M059J (cell line): ENCODE measurements at places on chromosomes 2 and 18. TPM values are rescaled to one million over a fixed set of nuclear protein-coding genes. Genes with fewer than 3 reads are reported as not detected.

Gene TXNDC9
- 79.4 and 83.6 TPM in 2 replicates for total RNA-seq

Gene LGALSL
- total RNA-seq: 0.34 and 5.0 TPM in 2 replicates

Gene CTLA4
- not detected in 2 replicates for total RNA-seq

Gene BOLA3
- total RNA-seq: 148 and 253 TPM in 2 replicates

GRCh38 chr2:6181525-6181924 is 489.3 kb downstream of the SOX11 start:
- DNase-seq: peak; percentile 3

DNA sequence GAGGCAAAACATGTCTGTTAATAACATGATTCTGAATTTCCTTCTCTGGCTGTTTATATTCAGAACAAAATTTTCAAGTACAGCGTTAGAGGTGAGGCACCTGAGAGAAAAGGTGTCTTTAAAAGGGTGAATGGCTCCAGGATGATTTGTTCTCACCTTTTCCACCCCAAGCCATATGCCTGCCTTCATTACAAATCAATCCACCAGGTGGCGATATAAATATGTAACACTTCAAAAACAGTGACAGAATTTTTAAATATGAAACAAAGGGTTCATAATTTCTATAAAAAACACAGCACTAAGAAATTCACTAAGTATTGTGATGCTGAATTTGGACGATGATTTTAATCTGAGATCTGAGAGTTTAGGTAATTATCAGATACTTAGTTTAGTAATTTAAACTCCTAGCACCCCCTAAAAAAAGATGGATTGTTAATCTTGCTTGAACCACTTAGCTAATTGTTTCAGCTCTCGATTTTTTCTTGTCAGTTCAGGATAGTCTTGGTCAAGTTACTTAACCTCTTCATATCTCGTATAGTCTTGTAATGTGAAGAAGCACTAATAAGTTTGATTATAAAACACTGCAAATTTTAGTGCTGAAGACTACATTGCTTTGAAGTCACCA is 528.8 kb downstream of the CPS1 start:
- DNase-seq: peak; percentile 11

- DNase-seq: no peak
Observed at GRCh38 chr2:240125742-240126141, 10.4 kb downstream of the COPS9 start.

DNA sequence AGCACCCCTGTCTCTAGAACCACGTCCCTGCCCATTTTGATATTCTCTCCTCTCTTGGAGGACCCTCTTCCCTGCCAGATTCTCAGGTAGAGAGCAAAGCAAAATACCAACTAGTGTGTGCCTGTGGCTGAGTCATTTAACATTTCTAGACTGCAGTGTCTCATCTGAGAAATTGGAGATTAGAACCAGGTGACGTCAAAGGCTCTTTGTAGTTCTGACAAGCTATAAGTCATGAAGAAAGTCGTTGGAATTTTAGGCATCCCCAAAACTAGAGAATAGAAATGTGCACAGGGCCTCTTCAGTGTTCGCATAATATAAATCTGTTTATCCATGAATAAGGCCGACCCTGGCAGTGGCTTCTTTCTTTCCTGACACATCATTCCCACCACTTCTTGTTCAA is 74.4 kb upstream of the TANC1 start:
- DNase-seq: peak; percentile 86

GRCh38 chr2:38466876-38467767 is 90.0 kb upstream of the ATL2 start:
- peak; percentile 17 for DNase-seq

DNA sequence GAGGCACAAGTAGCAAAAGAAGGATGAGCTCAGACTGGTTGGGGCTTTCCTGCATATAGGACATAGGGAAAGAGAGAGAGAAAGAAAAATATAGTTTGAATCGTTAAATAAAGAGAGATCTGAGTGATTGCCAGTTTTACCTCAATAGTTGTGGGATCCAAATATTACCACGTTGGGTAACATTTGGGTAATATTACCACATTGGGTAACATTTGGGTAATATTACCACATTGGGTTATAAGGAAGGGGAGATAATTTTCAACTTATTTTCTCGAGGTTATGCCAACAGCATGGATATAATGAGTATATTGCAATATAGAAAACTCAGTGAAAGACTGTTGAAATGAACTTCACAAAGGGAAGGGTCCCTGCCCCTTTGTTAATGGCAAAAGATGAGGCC is 20.7 kb downstream of the SP140 start:
- no peak for DNase-seq

DNA sequence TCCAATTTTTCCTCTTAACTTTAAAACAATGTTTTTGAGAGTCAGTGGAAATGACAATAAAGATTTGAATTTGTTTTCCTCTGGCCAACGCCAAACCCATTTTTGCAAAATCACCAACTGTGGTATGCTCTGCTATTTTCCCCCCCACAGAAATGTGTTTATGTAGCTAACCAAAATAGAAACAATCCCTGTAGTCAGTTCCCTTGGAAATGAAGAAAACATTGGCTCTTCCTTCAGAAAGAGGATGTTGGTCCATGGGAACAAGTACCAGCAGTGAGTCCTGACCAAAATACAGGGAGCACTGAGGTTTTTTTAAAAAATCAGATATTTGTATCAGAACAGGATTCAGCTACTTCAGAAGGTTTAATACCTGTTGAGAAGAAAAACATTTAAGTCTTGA is 65.3 kb downstream of the SLC40A1 start:
- peak; percentile 3 for DNase-seq

GRCh38 chr2:20182241-20182931 is 42.5 kb downstream of the SDC1 start:
- DNase-seq: peak; percentile 97

DNA sequence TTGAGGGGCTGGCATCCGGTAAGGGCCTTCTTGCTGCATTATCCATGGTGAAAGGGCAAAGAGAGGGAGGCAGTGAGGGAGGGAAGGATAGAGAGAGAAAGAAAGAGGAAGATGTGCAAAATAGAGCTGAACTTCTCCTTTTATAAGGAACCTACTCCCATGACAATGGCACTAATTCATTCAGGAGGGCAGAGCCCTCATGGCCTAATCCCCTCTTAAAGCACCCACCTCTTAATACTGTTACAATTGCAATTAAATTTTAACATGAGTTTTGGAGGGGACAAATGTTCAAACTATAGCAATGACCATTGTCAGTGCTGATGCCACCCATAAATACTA is 60.2 kb downstream of the CXCR4 start:
- DNase-seq: no peak

GRCh38 chr2:183069174-183069573 is 9.4 kb upstream of the DUSP19 start:
- DNase-seq: no peak

DNA sequence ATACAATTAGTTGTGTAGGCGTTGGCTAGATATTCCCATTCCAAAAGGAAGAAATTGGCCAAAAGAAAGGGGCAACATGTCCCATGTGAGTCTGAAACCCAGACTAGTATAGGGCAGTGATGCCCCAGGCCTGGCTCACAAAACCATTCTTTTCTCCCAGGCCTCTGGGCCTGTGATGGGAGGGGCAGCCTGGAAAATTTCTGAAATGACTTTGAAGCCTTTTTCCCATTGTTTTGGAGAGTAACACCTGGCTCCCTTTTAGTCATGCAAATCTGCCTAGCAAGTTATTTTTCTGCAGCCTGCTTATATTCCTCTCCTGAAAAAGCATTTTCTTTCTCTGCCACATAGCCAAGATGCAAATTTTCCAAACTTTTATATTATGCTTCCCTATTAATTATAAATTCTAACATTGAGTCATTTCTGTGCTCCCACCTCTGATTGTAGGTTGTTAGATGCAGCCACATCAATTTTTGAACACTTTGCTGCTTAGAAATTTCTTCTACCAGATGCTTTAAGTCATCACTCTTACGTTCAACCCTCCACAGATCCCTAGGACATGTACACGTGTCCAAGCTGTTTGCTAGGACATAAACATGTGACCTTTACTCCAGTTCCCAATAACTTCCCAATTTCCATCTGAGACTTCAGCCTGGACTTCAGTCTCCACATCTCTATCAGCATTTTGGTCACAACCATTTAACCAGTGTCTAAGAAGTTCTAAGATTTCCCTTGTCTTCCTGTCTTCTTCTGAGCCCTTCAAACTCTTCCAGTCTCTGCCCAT is 76.1 kb upstream of the MC4R start:
- no peak for DNase-seq
